Nephron progenitor cell (in vitro differentiated cells): ENCODE measurements at places on chromosomes 3 and 15.

- peaks cover 4% of the 10 kb centered on the region for H3K27me3 ChIP-seq
- no peak overlapping the region for H3K4me3 ChIP-seq
- H3K27ac ChIP-seq, result no peak overlapping the region
- no peaks in the 10 kb centered on the region for H3K36me3 ChIP-seq
Observed at GRCh38 chr15:60871152-60871551, 357.9 kb downstream of the RORA start.

DNA sequence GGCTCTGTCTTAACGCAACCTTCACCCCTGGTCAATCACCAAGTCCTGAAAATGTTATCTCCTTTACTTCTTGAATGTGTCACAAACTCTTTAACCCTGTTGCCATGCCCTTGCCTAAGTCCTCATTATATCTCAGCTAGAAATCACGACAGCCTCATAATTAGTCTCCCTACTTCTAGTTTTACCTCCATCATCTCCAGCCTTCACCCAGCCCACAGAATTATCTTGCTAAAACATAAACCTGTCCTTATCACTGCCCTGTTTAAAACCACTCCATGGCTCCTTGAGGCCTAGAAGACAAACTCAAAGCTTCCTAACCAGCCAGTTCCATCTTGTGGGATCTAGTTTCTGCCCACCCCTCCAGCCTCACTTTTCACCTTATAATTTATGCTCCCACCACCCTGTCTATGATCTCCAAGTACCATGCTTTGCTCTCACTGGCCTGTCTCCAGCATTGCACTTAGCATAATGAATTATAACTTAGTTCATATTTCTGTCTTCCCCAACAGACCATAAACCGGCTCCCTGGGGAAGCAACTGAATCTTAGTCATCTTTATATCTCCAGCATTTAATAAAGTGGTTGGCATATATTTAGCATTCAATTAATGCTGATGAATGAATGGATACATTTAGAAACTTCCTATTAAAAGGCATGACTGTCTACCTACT, 39.2 kb downstream of the GPR176 start:
- no peak for DNase-seq
- H3K27ac ChIP-seq, result no peak overlapping the region
- H3K4me3 ChIP-seq, result no peak overlapping the region
- no peaks in the 10 kb centered on the region for H3K36me3 ChIP-seq
- no peaks in the 10 kb centered on the region for H3K4me1 ChIP-seq
- H3K27me3 ChIP-seq, result peaks cover 8% of the 10 kb centered on the region

DNA sequence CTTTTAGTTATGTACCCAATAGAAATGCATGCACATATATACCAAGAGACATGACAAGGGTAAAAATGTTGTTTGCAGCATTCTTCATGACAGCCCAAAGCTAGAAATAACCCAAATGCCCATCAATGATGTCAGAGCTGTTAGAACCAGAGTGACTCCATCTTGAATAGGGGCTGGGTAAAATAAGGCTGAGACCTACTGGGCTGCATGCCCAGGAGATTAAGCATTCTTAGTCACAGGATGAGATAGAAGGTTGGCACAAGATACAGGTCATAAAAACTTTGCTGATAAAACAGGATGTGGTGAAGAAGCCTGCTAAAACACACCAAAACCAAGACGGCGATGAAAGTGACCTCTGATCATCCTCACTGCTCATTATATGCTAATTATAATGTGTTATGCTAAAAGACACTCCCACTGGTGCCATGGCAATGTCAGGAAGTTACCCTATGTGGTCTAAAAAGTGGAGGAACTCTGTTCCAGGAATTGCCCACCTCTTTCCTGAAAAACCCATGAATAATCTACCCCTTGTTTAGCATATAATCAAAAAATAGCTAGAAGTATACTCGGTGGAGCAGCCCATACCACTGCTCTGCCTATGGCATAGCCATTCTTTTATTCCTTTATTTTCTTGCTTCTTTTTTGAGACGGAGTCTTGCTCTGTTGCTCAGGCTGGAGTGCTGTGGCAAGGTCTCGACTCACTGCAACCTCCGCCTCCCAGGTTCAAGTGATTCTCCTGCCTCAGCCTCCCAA, 32.9 kb downstream of the ZBTB11 start:
- H3K4me3 ChIP-seq, result no peak overlapping the region
- peaks cover 5% of the 10 kb centered on the region for H3K4me1 ChIP-seq
- H3K36me3 ChIP-seq, result peaks cover 18% of the 10 kb centered on the region
- peaks cover 7% of the 10 kb centered on the region for H3K27me3 ChIP-seq
- DNase-seq, result no peak

GRCh38 chr15:35068846-35069475, 16.1 kb downstream of the NANOGP8 start:
- H3K4me3 ChIP-seq, result no peak overlapping the region
- H3K4me1 ChIP-seq, result peaks cover 32% of the 10 kb centered on the region
- no peaks in the 10 kb centered on the region for H3K27me3 ChIP-seq
- no peaks in the 10 kb centered on the region for H3K36me3 ChIP-seq
- no peak for DNase-seq

- no peak overlapping the region for H3K4me3 ChIP-seq
- no peak for DNase-seq
- peaks cover 14% of the 10 kb centered on the region for H3K27me3 ChIP-seq
- H3K27ac ChIP-seq, result no peak overlapping the region
Observed at GRCh38 chr15:77497110-77497737, 76.5 kb downstream of the HMG20A start.

- no peaks in the 10 kb centered on the region for H3K27me3 ChIP-seq
- H3K4me1 ChIP-seq, result peaks cover 83% of the 10 kb centered on the region
- no peak overlapping the region for H3K4me3 ChIP-seq
- no peaks in the 10 kb centered on the region for H3K36me3 ChIP-seq
- no peak for DNase-seq
Observed at GRCh38 chr3:171879472-171879871, 36.3 kb downstream of the TMEM212 start.

DNA sequence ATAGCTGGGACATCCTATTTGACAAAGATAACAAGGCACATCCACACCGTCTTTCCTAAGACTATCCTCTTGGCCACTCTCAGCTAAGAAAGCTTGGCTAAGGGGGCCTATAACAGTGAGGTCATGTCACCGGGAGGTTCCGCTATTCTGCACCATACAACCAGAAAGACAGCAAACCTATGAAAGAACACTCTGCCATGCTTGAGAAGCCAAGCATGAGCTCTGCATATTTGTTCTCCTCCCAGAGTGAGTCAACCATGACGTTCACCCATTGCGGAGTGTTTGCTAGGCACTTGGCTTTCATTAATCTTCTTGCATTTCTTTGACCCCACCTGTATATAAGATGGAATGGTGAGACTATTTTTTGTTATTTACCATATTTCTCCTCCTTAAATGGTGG, 141.2 kb downstream of the GMNC start:
- peaks cover 14% of the 10 kb centered on the region for H3K4me1 ChIP-seq
- H3K36me3 ChIP-seq, result no peaks in the 10 kb centered on the region
- H3K27ac ChIP-seq, result no peak overlapping the region
- DNase-seq, result peak; percentile 18
- H3K27me3 ChIP-seq, result peaks cover 2% of the 10 kb centered on the region

- DNase-seq, result no peak
- H3K27me3 ChIP-seq, result no peaks in the 10 kb centered on the region
- H3K36me3 ChIP-seq, result no peaks in the 10 kb centered on the region
- H3K27ac ChIP-seq, result no peak overlapping the region
Observed at GRCh38 chr3:192307631-192308030, 419.7 kb downstream of the FGF12 start.

DNA sequence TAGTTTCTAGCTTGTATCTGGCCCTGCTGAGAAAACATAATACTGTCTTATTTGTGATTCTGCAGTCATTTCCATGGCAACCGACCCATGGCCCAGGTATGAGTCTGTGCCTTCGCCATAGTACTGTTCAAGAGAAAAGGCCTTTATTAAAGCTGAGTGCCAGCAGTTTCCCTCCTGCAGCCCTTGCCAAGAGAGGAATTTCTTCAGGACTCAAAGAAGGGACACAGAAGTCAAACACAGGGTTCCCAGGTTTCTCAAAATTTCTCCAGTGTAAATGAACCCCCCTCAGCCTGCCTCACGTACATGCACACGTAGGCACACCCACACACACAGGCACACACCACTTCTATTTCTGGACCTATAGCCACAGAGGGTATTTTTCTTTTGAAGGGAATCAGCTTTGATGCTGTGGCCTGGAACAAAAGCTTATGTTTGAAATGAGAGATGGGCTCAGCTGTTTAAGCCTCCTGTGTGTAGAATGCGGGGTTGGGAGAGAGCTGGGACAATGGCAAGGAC, 269.2 kb downstream of the PDCD6IP start:
- peaks cover 4% of the 10 kb centered on the region for H3K27me3 ChIP-seq
- H3K4me3 ChIP-seq, result no peak overlapping the region

- peaks cover 18% of the 10 kb centered on the region for H3K4me1 ChIP-seq
- no peaks in the 10 kb centered on the region for H3K36me3 ChIP-seq
- no peak overlapping the region for H3K27ac ChIP-seq
- H3K27me3 ChIP-seq, result peaks cover 57% of the 10 kb centered on the region
Observed at GRCh38 chr15:52181938-52182780, 9.0 kb downstream of the GNB5 start.

DNA sequence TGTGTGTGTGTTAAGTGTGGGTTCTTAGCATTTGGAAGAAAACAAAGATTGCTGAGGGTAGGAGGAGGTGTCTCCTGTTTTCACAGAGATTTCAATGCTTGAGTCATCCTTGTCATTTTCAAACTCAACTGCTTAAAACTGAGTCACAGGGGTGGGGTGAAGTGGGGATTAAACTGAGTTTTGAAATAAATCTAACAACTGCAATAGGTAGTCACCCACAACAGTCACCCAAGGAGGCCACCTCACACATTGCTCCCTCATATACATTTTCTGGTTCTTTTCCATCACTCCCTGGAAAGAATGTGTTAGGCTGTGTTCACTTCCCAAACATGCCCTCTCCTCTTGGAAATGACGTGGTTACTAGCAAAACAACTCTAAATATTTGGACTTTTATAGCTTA, 187.7 kb upstream of the CMC1 start:
- H3K36me3 ChIP-seq, result peaks cover 8% of the 10 kb centered on the region
- peaks cover 4% of the 10 kb centered on the region for H3K4me1 ChIP-seq
- no peak overlapping the region for H3K4me3 ChIP-seq
- H3K27me3 ChIP-seq, result peaks cover 3% of the 10 kb centered on the region
- H3K27ac ChIP-seq, result no peak overlapping the region
- DNase-seq, result no peak

DNA sequence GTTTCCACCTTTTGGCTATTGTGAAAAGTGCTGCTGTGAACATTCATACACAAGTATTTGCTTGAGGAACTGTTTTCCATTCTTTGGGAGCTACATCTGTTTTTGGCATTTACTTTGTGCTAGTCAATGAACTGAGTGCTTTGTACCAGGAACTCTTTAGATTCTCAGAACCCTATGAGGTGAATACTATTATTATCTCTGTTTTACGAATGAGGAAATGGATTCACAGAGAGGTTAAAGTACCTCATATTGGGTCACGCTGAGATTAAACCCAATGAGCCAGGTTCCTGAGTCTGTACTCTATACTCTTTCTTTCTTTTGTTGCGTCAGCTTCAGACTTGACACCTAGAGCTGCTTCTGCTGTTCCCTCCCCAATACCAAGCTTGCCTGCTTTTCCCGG, 358.1 kb downstream of the CNTN4 start:
- H3K36me3 ChIP-seq, result no peaks in the 10 kb centered on the region
- H3K27ac ChIP-seq, result no peak overlapping the region
- no peak overlapping the region for H3K4me3 ChIP-seq
- H3K4me1 ChIP-seq, result no peaks in the 10 kb centered on the region

GRCh38 chr3:76429581-76430177, 610.2 kb upstream of the ROBO2 start:
- no peak for DNase-seq
- H3K36me3 ChIP-seq, result no peaks in the 10 kb centered on the region
- no peak overlapping the region for H3K27ac ChIP-seq
- H3K27me3 ChIP-seq, result no peaks in the 10 kb centered on the region
- H3K4me1 ChIP-seq, result no peaks in the 10 kb centered on the region
- H3K4me3 ChIP-seq, result no peak overlapping the region

- H3K27me3 ChIP-seq, result no peaks in the 10 kb centered on the region
- H3K27ac ChIP-seq, result no peak overlapping the region
- no peak for DNase-seq
- H3K36me3 ChIP-seq, result no peaks in the 10 kb centered on the region
Observed at GRCh38 chr3:155370198-155370597, 76.7 kb upstream of the STRIT1 start.

DNA sequence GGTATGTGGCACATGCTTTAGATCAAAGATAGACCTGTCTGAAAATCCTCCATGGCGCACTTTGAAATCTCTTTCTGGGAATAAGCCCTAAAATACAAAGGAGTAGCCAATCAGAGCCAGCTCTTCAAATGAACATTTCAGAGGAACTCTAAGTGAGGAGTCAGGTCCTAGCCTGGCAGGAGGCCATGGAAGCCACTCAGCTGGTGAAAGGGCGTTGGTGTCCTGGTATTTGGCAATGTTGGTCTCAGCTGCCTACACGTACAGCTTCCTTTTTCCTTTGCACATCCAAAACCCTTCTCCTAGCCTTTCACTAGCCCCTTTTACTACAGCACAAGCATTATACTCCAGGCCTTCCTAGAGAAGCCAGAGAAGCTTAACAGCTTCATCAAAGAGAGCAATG, 5.5 kb downstream of the WDR73 start:
- DNase-seq, result no peak
- H3K4me3 ChIP-seq, result no peak overlapping the region
- H3K27ac ChIP-seq, result no peak overlapping the region
- H3K27me3 ChIP-seq, result peaks cover 3% of the 10 kb centered on the region
- peaks cover 53% of the 10 kb centered on the region for H3K36me3 ChIP-seq
- peaks cover 23% of the 10 kb centered on the region for H3K4me1 ChIP-seq

- H3K27me3 ChIP-seq, result peaks cover 5% of the 10 kb centered on the region
- peak overlapping the region; percentile 97 for H3K27ac ChIP-seq
- H3K4me3 ChIP-seq, result peak overlapping the region; percentile 95
- H3K36me3 ChIP-seq, result no peaks in the 10 kb centered on the region
- H3K4me1 ChIP-seq, result peaks cover 50% of the 10 kb centered on the region
Observed at GRCh38 chr15:29268706-29269484, 727 bp downstream of the NSMCE3 start.

DNA sequence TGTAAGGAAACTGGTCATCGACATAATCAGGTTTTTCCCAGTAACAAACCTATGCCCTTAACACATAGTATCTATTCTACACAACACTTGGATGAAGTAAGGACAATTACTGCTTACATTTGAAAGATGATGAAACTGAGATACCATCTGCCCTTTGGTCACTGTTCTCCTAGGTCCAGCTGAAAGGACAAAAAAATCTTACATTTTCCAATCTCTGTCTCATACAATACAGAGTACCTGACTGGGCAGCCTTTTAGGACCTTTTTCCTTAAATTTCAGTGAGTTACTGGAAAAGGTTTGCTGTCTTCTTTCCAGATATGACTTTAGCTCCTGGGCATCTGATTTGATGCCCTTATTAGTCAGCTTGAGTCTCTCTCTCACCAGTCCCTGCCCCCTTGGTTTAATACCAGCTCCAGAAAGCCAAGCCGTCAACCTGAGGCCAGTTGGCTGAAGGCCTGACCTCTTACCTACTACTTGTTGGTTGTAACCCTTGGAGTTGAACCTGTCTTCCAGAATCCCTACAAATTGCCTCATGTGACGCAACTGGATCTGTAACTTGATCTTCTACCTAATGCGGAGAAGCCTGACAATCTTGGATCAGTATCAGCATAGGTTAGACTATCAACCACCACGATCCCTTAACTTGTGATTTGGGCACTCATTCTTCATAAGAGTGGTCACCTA, 355.3 kb upstream of the ZNF385D start:
- no peaks in the 10 kb centered on the region for H3K36me3 ChIP-seq
- DNase-seq, result no peak
- no peaks in the 10 kb centered on the region for H3K4me1 ChIP-seq
- H3K27me3 ChIP-seq, result no peaks in the 10 kb centered on the region
- H3K4me3 ChIP-seq, result no peak overlapping the region

GRCh38 chr3:197298945-197299854, 788 bp upstream of the DLG1 start:
- H3K27ac ChIP-seq, result no peak overlapping the region
- H3K4me1 ChIP-seq, result peaks cover 44% of the 10 kb centered on the region
- peak overlapping the region; percentile 91 for H3K4me3 ChIP-seq
- DNase-seq, result peak; percentile 53
